ENCODE measurements at places on chromosomes 16 and 17.

DNA sequence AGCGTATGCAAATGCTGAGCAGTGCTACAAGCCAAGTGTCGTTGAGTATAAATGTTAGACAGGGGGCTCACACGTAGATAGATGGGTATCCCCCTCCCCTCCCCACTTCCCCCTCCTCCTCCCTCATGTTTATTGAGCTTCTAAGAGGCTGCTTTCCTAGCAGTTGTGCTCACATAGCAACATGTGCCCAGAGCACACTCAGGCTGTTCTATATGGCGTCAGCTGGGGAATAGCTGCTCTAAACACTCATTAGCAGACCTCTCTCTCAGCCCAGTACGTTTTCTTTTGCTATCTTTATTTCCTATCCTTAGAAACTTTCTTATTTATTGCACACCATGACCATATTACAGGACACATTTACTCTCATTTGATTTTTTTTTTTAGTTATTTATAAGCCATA is 1.8 kb downstream of the KCNJ2 start:
- DNase-seq, result no peak

- no peak for DNase-seq
These were observed 27.8 kb downstream of the PLXDC1 start for GRCh38 chr17:39123627-39124026.

- DNase-seq, result no peak
These were observed 6.7 kb downstream of the SLC13A5 start for GRCh38 chr17:6706499-6706898.

DNA sequence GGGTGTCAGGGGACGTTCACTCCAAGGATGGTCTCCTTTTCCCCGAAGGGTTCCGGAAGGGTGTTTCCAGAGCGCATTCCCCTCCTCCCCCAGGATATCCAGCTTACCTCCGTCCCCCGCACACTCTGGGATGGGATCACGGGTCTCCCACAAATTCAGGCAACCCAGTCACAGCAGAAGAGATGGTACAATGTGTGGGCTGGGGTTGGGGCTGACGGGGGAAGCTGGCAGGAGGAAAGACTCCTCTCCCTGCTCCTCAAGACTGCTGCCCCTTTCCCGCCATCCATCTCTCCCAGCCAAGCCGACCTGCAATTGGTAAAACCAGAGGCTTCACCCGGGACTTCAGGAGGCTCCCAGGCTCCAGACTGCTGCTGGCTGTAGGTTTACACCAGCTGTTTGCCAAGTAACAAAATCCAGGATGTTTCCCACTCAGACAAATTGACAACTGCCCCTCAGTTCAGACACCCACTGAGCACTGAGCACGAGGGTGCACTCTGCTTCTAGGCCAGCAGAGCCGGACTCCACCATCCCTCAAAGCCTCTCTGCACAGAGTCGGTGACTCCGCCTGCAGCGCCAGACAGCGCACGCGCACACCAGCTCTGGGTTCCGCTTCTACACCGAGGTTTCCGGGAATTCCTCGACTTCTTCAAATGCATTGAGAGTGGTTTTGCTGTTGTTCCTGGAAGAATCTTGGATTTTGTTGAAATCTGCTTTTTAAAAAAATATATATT is 37.7 kb downstream of the ASPA start:
- DNase-seq, result no peak

- DNase-seq, result no peak
These were observed 30.4 kb downstream of the ATP2C2 start for GRCh38 chr16:84398701-84399100.

DNA sequence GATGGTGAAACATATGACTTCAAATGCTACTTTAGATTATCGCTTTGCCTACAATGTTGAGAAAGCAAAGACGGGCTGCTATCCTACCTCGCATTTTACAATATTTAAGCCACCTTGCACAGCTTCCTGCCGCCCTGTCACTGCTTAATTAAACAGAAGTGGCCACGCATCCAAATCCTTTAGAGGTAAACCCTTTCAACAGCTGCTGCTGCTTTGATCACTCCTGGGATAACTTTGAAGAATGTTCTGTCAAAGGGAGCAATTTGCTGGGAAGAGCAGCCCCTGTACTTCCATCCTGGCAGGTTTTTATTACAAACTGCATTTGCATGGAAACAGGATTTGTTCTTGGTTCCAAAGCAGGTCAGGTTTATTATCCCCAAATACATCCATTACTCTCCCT is 24.2 kb upstream of the SSTR2 start:
- no peak for DNase-seq

DNA sequence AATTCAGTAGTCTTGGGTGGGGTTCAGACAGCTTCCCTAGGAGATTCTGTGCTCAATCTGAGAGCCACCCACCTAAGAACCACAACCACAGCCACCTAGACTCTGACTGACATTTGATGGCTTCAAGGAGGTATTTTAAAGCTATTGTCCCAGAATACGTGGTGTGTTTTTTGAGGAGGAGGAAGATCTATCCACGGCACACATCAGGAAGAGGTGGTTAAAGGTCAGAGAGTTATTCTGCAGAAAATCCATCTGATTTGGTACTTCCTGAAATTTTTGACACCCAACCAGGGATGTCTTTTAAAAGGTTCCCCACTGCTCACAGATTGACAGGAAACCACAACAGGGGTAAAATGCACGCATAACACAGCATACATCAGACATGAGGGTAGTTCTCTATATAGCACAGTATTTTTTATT is 25.1 kb downstream of the SMARCE1 start:
- no peak for DNase-seq

- DNase-seq, result no peak
These were observed 606 bp upstream of the C17orf113 start for GRCh38 chr17:42051013-42051400.

DNA sequence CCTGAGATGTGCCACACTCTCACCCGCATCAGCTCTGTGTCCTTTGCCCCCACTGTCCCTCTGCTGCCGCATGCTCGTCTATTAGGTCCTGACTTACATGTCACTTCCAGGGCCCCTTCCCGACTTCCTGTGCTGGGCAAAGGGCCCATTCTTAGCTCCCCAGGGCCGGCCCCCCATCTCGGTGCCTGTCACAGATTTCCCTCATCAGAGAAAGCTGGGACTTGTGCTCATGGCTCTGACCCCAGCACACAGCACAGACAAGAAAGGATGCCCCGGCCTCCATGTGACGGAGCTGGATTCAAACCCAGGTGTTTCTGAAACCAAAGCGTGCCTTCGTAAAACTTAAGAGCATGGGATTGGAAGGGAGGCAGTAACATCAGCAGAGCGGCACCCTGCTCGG is 5.9 kb upstream of the MAPK7 start:
- no peak for DNase-seq

DNA sequence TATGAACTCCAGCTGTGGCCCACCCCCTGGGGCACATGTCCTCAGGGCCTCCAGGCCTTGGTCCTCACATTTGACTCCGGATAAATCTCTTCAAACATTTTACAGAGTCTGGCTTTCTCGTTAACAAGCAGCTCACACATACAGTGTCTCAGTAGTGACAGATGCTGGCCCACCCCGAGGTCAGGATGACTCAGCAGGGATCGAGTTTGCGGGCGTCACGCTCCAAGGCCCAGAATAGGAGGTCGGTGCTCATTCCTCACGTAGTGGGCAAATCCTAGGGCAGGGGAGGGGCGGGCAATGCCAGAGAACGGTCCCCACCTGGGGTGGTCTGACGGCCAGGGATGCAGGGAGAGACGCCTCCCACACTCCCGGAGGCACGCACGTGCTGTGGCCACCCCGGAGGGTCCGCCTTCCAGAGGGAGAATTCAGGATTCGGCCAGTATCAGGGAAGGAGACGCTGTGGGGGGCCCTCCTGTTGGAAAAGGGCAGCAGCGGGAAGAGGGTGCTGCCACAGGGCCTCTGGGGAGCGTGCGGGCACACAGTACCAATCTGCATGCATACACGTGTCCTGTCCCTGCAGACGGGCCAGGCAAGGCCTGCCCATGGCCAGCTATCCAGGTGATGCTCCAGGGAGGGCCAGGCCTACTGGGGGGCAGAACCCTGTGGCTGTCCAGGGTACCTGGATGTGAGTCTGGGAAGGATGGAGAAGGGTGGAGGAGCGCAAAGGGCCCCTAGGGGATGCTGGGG is 8.6 kb downstream of the SLC7A5 start:
- peak; percentile 75 for DNase-seq

All from fibroblast of skin of back (primary cell).